ENCODE measurements at places on chromosomes 3 and 15.

DNA sequence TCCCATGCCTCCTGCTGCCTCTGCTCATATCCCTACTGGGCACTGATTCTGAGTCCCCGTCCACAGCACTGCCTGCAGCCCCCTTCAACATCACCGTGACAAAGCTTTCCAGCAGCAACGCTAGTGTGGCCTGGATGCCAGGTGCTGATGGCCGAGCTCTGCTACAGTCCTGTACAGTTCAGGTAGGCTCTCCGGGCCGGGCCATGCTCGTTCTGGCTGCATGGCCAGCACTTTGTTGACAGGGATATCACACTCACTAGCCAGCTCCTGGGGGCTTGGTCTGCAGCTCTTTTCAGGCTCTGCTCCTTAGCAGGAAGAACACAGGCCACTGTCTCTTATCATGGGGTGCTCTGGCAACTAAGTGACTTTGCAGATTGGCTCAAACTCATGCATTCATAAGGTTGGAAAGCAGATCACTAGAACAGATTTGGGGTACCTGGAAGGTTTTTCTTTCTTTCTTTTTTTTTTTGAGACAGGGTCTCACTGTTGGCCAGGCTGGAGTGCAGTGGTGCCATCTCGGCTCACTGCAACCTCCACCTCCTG, 6.0 kb downstream of the TYRO3 start:
- DNase-seq = no peak

DNA sequence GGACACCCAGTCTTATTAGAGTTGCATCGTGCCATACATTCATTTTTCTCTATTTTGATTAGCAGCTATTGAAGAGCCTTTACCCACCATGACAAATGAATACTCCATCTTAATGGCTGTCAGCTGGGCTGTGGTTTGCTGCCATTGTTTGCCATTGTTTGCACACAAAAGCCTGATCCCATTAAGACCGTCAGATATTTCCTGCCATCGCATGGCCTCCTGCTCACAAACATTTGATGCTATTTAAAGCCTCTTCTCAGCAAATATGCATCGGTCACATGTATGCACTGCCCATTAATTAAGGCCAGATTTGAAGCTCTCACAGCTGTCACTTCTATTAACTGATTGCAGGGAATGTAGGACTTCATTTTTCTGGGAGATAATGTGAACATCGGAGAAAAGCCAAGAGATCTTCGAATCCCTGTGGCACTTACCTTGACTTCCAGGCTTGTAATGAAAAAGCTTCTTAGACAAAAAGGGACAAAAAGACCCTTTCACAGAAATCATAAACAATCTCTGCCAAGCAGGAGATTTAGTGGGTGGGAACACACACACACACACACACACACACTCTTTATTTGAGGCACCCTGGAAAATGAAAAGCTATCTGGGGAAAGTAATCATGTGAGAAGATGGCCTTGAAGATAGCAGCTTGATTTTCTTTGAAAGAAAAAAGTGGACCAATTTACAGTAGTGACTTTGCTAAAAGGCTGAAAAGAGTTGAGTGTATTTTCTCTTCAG, 175.4 kb upstream of the NR2E3 start:
- DNase-seq = peak; percentile 79

- DNase-seq = no peak
These were observed 31.3 kb downstream of the CMTM7 start for GRCh38 chr3:32422943-32423342.

GRCh38 chr3:29887451-29887850, 606.6 kb downstream of the RBMS3 start:
- peak; percentile 64 for DNase-seq
